ENCODE measurements at places on chromosomes 1 and 21.

- DNase-seq, result no peak
These were observed 1917.0 kb downstream of the MRPL39 start for GRCh38 chr21:23690316-23690715.

GRCh38 chr21:42360317-42360716 is 6.0 kb downstream of the TFF1 start:
- DNase-seq, result no peak

GRCh38 chr1:24379733-24380315 is 33.8 kb downstream of the STPG1 start:
- DNase-seq, result no peak

GRCh38 chr1:6454856-6455751 is 10.9 kb downstream of the TNFRSF25 start:
- no peak for DNase-seq

DNA sequence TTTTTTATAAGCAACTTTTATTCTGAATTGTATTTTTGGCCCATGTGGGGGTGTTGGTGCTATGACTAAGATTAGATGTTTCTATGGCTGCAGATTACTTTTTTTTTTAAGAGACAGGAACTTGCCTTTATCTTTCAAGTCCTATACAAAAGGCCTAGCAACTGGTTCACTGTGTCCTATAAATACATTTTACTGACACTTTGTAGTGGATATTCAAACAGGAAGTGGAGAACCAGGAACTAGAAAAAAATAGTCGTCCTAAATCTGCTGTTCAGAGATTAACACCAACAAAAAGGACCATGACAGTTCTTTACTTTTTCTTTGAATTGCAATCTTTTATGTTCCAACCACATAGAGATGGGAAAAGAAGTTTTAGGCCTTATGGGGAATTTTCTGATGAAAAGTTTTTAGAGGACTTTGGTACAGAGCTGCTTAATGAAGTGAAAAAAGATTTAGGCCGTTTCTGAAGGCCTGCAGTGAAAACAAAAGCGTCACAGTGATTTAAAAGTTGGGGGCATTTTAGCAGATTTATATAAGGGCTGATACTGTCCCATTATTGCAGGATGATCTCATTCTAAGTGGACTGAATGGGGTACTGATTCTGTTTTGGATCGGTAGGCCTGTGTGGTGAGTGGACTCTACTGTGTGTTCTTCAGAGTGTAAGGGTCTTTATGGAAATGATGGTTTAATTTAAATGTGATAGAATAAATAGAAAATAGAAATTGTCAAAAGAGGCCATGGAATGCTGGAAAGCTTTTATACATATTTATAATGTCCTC is 136.4 kb upstream of the DEPDC1 start:
- DNase-seq, result no peak

GRCh38 chr1:108708691-108709660 is 3.7 kb upstream of the FNDC7 start:
- DNase-seq, result no peak

DNA sequence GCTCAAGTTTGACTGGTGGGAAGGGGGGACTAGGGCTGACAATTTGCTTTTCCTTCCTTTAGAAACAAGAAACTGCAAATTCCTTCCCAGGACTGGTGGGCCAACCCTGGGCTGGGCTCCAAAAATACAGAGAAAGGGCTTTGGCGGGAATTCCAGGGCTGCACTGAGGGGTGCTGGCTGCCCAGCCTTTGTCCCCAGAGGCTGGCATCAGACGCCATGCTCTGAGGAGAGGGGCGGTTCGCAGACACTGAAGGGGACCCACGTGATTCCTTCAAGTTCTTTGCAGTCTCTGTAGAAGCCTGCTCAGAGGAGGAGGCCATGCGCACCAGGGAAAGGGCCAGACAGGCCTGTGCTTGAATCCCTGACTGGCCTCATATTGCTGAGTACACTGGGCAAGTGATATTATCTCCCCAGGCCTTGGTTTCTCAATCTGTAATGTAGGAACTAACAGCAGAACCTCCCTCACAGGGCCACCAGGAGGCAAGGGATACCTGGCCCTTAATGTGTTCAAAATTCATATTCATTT is 119.5 kb downstream of the EPHB2 start:
- DNase-seq, result no peak

- DNase-seq, result no peak
These were observed 8.6 kb downstream of the KCNC4 start for GRCh38 chr1:110218739-110219138.

- DNase-seq, result no peak
These were observed 96.0 kb upstream of the USP24 start for GRCh38 chr1:55311057-55311641.

- DNase-seq, result no peak
These were observed 113.1 kb downstream of the SLC45A1 start for GRCh38 chr1:8431019-8431418.

DNA sequence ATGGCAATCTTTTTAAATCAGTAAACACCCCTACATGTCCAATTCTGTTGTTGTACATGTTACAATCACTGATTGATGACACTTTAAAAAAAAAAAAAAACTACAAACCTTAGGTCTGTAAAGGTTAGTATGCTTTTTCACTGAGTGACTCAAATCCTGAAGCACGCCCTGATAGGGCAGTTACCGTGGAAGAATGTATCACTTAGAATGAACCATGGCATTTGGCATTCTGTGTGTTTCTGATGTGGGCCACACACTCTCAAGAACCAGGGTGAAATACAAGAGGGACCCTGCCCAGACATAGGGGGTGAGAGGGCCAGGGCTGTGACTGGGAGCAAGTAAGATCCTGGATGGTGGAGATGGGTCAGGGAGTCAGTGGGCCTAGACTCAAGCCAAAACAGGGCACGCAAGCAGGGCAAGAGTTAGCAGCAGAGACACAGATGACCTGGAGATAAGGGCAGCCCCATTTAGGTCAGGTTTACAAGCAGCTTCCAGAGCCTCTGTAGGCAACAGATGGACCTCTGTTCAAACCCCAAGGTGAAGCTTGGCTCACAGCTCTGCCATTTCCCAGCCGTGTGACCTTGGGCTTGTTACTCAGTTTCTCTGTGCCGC is 47.6 kb upstream of the DMRTB1 start:
- DNase-seq, result no peak

- no peak for DNase-seq
These were observed 258.7 kb downstream of the AGBL4 start for GRCh38 chr1:49765034-49765433.

- no peak for DNase-seq
These were observed 4.9 kb upstream of the SHISA4 start for GRCh38 chr1:201883786-201884185.

- DNase-seq, result peak; percentile 55
These were observed 30.0 kb upstream of the ACP6 start for GRCh38 chr1:147700042-147701006.

DNA sequence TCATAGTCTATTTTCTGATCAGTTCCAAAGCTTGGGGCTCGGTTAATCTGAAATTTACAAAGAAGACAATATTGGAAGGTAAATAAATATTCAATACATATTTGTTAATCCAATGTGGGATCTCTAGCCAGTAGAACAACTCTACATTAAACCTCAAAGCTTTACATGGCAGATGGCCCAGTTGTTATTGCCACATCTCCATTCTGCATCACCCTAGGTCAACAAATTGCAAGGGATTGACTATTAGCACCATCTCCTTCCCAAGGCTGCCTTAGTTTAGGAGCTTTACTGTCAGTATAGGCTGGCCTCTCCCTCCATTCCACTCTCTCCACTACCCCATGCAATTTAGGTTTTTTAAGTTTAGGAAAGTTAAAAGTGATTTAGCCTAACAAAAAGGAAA is 69.7 kb downstream of the TTLL7 start:
- DNase-seq, result no peak

DNA sequence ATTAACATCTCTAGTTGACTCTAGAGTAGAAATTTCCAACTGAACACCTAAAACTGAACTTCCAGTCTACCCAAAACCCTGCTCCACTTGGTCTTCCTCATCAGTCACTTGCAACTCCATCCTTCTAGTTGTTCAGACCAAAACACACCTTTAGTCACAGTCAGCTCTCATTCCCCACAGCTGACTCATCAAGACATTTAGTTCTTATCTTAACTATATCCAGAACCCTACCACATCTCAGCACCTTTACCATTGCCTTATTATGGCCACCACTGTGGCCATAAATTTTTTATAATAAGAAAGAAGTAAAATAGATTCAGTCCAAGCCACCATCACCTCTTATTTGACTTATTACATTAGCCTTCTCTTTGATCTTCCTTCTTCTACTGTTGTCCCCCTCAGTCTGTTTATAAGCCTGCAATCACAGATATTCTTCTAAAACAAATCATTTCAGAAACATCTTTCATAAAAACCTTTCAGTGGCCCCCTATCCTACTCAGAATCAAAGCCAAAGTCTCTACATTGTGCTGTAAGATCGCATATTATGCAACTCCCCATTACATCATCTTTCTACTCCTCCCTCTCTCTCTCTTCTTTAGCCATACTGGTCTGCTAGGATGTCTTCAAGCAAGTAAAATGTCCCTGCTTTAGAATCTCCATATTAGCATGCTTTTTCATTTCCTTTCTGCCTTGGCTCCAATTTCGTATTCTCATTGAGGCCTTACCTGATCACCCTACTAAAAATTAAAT is 275.9 kb downstream of the LRRC40 start:
- DNase-seq, result no peak

GRCh38 chr1:5098981-5099385 is 444.6 kb downstream of the AJAP1 start:
- no peak for DNase-seq

DNA sequence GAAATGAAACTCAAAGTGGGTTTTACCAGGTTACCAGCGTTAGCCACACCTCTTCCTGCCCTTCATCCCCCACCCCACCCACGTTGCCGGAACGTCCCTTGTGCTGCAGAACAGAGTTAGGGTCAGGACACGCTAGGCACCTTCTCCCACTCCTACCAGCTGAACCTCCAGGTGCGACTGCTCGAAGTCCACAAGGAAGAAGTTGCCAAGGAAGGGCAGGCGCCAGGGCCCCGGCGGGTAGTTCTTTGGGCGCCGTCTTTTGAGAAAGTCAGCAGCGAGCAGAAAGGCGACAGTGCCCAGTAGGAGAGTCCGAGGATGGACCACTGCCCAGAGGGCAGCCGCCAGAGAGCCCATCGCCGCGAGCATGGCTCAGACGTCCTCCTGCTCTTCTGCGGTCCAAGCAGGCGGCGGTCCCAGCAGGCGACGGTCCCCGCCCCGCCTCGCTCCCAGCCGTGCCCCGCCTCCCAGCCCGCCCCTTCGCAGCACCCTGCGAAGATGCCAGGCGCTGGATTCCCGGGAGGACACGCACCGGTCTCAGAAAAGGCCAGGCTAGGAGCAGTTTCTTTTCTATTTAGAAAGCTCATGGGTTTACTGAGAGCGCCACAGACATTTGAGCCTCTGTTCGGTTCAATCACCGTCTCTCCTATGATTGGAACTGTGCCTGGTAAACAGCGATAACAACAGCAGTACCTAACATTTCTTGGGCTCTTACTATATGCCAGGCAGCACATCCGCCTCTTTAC is at the start of gene CYP2J2:
Gene CYP2J2 (minus strand): TSS at position 393 of the 743 bp plus-strand sequence. CDS start 27 bp downstream, at position 366.
- DNase-seq, result peak; percentile 85

DNA sequence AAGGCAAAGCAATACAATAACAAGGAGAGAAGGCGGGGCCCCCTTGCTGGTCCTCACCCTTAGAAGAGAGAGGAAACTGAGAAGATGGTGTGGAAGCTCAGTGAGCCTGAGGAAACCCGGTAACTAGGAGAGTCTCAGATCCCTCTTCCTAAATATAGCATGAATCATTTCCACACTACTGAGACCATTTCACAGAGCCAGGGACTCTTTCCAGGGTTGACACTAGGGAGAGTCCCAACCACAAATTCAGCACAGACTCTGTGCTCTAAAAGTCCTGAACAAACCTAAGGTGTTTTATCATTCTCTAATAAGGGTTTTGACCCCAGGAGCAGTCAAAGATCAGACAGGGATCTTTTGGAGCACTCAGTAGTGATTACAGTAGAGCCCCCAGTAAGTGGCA is 647.7 kb downstream of the KCNT2 start:
- no peak for DNase-seq

GRCh38 chr1:165138960-165139359 is 217.6 kb downstream of the LMX1A start:
- DNase-seq, result peak; percentile 22

GRCh38 chr21:31347435-31348032 is 3.5 kb upstream of the TIAM1 start:
- DNase-seq, result no peak

DNA sequence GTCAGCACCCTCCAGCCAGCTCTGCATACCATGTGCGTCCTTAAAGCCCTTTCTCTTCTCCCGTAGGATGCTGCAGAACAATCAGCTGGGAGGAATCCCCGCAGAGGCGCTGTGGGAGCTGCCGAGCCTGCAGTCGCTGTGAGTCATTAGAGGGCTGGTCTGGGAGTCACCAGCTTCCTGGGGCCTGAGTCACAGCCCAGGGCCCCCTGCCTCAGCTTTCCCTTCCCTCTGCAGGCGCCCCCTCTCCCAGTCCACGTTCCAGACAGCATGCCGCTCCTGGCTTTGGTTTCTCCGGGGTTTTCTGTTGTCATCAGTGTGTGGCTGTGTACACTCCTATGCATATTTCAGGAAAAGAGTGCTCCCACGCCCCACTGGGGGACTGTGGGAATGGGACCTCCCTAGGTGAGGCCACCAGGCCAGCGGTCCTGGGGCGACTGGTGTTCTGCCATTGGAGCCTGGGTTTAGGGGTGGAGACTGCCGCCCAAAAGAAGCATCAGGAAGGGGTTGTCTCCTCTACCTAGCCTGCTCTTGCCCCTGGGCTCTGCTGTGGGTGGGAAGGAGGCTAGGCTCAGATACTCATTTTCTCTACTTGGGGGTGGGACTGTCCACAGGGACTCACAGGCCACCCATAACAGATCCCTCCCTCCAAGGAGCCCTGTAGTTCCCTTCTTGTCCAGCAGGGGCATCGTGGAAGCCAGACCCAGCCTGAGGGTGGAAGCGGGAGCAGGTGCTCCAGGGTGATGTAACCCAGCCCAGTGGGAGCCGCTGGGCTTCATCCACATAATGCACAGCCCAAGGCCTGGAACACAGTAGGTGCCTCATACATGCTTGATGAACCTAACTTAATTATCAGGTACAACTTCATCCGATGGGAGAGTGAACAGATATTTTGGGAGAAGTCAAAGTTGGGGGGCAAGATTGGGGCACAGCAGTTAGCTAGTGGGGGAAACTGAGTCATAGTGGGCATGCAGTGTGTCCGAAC is 42.5 kb downstream of the LGR6 start:
- peak; percentile 48 for DNase-seq

GRCh38 chr1:3492545-3493246 is 38.2 kb downstream of the ARHGEF16 start:
- DNase-seq, result no peak

- no peak for DNase-seq
These were observed 165.3 kb downstream of the SLC35F3 start for GRCh38 chr1:234069760-234070159.

Data from large intestine (tissue), 12 donors.